Stimulated activated CD4-positive, alpha-beta T cell treated with anti-CD3 and anti-CD28 coated beads, Interleukin-1b, Interleukin-23, amount 100 ng/mL, for 1 hour (primary cell): ENCODE measurements at places on chromosomes 11 and 22.

GRCh38 chr11:59899532-59899931 is 20.9 kb downstream of the OOSP3 start:
- DNase-seq, result no peak

- DNase-seq, result no peak
These were observed 12.5 kb downstream of the CDPF1 start for GRCh38 chr22:46237453-46238124.

GRCh38 chr11:34836958-34837856 is 79.0 kb downstream of the APIP start:
- no peak for DNase-seq

DNA sequence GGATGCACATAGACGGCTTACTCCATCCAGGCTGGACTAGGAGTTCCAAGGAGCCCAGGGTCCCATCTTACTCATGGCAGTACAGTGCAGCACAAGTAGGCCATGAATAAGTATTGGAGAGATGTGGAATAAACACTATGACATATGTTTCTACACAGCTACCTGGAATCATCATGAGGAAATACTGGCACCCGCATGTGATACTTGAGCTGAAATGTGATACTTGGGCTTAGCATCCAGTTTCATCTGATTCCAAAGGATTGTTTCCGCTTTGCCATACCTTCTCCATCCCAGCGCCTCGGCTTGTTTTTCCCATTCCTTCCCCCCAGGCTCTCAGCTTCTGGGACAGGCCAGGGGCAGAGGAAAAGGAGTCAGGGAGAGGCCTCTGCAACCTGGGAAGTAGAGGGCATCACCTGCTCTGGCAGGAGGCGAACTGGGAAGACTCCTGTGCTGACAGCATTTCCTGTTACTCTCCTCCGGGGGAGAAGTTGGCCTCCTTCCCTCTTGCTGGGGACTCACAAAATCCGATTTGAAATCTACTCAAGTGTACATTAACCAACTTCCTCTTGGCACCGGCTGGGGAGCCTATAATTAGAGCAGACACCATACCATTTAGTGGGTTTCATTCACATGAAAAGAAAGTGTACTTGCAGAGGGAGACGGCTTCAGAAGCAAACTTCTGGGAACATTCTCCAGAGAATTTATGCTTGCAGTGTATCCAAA is 187.8 kb downstream of the MIAT start:
- no peak for DNase-seq

DNA sequence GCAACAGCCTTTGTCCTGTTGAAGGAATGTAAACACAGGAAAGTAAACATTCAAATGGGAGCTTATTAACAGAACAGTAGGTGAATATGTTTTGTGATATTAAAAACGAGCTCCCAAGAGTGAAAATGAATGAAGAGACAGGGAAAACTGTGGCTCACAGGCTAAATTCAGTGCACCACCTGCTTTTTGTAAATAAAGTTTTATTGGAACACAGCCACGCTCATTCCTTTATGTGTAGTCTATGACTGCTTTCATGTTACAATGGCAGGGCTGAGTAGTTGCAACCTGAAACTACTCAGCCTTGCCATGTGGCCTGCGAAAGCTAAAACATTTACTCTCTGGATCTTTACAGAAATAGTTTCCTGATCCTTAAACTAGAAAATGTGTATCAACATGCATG is 136.9 kb downstream of the MYO18B start:
- no peak for DNase-seq

DNA sequence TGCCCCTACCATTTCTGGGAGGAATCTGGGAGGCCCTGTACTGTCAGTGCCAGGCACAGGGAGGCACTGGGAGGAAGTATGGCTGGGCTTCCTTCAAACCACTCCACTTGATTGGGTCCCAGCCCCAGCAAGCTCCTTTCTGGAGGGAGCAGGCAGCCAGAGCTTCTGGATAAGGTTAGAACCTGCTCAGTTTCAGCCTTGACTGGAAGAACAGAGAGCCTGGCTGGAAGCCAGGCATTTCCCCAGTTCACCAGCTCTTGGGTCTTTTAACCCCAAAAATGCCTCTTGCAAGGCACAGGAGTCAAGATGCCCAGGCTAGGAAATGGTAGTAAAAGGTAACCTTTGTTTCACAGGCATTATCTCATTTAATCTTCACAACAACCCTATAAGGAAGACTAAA is 9.0 kb upstream of the KCTD14 start:
- DNase-seq, result no peak

GRCh38 chr22:42073621-42074041 is 417 bp upstream of the PHETA2 start:
- DNase-seq, result no peak

DNA sequence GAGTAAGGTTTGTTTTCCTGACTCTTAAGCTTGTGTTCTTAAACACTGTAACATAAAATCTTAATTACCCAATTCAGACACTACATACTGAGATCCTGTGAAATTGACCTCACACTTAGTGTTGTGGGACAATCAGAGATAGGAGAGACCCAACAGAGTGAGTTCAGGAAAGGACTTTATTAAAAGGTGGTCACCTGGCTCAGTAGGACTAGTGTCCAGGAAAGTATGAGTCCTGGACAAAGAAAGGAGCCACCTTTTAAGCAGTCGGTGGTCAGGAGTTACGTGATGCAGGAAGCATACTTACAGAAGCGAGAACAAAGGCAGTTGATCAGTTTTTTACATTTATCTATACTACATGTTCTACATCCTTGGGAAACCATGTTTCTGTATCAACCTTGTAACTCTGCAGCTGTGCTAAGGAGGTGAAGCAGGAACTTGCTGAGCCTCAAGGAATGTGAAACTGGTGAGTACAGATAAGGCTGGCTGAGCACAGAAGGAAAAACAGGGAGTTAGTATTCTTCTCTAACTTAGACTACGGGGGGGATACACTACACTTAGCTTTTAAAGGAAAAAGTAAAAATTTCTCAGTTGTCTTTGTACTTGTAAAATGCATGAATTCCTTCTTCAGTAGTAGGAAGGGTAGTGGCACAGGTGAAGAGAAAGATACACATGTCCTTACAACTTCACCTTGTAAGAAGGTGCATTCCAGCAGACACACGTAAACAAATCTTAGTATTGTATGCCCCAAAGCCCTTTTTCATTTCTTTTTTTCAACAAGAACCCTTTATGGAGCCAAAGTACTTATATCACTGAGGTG is 15.1 kb downstream of the OR51E1 start:
- DNase-seq, result no peak

DNA sequence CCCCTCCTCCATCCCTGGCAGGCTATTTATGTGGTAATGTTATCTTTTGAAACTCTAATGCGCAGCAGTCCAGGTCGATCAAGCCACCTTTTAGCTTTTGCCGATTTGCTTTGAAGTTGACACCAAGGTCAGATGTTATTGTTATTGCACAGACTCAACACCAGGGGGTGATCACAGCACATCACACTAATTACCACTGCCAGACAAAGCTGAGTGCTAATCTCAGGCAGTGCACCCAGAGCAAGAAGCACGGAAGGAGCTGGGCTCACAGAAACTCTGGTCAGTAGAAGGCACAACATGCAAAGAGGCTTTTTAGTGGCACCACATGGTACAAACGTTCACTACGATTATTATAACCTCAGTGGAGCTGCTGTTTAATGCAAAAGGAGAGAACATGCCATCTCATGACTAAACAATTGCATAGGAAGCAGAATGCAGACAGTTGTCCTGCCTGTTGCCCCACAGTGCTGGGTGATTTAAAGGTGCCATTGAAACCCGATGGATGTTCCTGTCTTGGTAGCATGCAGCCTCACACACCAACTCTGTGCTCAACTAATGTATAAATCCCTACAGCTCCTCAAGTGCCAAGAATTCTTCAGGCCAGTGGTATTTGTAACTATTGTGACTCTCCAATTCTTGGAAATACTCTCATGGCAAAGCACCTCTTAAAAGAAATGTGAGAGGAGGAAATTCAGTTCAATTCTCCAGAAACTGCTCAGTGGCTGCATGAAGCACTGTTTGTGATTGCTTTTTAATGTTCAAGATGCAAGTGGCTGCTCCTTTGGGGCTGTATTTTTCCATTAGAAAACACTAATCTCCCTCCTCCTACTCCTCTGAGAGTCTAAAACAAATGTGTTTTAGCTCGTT is 353.9 kb upstream of the DDI1 start:
- no peak for DNase-seq

- DNase-seq, result no peak
These were observed 25.6 kb downstream of the OR5A2 start for GRCh38 chr11:59400461-59401261.

- DNase-seq, result no peak
These were observed 20.3 kb upstream of the ME3 start for GRCh38 chr11:86692746-86693145.

DNA sequence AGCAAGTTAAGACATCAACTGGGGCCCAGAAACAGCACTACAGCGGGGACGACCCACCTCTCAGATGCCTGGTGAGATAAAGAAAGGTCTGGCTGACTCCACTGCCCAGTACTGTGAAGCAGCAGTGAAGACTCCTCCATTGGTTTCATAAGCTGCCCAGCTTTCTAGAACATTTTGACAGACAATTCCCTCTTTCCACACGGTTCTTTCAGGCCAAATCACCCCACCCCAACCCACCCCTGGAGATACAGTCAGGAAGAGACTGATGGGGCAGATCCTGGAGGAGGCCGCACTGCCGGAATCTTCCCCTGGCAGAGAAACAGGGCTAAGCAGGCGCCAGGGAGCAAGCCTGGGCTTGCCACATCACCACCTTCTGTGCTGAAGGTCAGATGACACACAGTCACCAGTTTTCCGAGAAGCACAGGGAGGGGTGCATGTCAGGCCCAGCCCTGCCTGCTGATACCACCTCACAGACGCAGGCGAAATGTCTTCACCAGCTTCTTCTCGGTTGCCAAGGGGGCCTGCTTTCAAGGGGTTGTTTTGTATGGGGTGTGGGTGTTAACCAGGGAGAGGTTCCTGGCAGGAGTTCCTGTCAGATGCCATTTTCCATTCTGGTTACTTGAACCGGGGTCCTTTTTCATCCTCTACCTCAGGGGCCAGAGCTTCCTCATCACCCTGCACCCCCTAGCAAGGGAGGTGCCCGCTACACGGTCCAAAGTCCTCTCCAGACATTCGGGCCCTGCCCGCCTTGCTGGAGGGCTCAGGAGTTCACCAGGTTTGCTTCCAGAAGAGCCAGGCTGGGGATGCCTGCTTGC is 1.4 kb upstream of the NEAT1 start:
- no peak for DNase-seq

DNA sequence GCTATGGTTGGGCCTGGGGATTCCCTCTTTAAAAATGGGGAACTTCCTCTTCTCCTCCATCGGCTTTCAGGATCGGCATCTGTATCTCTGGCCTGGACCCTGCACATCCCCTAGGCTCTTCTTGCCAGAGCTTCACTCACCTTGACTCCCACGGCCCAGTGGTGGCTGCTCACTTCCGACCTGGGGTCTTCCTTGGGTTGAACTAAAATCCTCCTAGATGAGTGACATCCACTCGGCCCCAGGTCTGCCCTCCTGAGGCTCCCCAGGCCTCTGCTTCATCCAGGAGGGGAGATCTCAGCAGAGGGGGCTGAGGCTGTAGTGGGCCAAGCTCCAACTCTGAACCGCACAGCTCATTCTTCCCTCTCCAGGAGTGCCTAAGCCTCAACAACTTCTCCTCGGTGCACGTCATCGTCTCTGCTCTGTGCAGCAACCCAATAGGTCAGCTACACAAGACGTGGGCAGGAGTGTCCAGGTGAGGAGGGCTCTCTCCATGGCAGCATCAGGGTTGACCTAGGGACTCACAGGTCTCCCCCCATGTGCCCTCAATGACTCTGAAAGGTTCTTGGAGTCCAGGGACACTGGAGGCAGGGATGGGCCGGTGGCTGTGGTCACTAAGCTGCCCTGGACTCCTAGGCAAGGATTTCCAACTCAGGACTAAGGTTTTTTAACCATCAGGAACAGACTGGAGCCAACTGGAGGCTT is 3.3 kb downstream of the RGL4 start:
- DNase-seq, result no peak

DNA sequence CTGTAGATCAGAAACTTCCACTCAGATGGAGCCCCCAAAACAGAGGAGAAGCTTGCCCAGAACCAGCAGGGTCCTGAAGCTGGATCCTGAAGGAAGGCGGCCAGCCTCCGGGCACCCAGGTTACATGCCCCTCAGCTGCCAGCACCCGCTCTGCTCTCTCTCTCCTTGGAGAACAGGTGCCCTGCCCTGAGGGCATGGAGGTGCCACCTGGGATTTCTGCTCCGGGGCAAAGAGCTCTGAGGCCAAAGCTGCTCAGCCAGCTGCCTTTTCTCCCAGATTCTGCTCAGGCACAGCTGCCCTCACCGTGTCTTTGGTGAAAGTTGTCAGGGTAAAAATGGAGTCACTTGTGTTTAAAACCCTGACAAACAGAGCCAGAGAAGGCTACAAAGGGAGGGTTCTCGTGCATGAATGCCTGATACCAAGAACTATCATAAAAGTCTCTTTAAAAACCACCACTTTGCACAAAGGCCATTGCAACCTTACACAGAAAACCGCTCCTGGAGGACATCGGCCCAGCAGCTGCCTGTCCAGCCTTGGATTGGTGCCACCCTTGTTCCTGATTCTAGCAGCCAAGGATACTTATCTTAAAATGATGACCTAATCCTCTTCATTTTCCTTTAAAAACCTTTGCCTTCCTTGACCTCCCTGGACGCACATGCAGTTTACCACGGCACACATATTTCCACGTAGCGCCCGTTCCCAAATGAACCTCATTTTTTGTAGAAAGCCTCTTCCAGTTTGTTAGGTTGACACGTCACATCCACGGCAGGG is 140.0 kb downstream of the CACNA1I start:
- DNase-seq, result no peak

DNA sequence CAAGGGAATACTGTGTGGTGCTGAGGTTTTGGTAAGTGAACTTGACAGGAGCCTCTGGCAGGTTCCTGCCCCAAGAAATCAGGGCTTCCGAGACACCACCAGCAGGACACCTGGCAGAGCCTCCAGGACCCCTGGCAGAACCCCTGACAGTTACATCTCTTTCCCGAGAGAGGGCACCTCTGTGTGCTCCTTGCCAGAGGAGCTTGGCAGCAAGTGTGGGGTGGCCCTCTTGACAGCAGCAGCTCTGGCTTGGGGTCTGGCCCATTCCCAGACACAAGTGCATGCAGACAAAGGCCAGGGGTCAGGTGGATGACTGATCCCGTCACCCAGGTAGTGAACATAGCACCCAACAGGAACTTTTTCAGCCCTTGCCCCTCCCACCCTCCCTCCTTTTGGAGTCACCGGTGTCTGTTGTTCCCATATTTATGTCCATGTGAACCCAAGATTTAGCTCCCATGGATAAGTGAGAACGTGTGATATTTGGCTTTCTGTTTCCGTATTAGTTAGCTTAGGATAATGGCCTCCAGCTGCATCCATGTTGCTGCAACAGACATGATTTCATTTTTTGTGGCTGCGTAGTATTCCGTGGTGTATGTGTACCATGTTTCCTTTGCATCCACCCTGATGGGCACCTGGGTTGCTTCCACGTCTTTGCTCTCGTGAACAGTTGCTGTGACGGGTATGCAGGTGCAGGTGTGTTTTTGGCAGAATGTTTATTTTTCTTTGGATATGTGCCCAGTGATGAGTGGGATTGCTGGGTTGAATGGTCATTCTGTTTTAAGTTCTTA is 21.2 kb upstream of the OSBPL5 start:
- DNase-seq, result no peak
